Naive B cell (primary cell): ENCODE measurements at places on chromosomes 16 and 17. TPM values are rescaled to one million over a fixed set of nuclear protein-coding genes. Genes with fewer than 3 reads are reported as not detected.

- DNase-seq: no peak
These were observed 584 bp upstream of the STAT5B start for GRCh38 chr17:42276609-42277341.

The MYH10 gene
- polyA plus RNA-seq: 0.35 TPM

GRCh38 chr16:450785-451512 lies 25.5 kb downstream of the RAB11FIP3 start:
- no peak for DNase-seq

The PRKCB gene
- polyA plus RNA-seq: 225 TPM

The GPR179 gene
- polyA plus RNA-seq: not detected

- no peak for DNase-seq
These were observed 11.2 kb downstream of the PRAC1 start for GRCh38 chr17:48711128-48711527.

- DNase-seq: peak; percentile 77
These were observed 19.1 kb upstream of the STAC2 start for GRCh38 chr17:39244600-39245570.

- DNase-seq: no peak
These were observed 1.3 kb downstream of the ARHGAP23 start for GRCh38 chr17:38429476-38430100.

- DNase-seq: no peak
These were observed 3.4 kb upstream of the SOX15 start for GRCh38 chr17:7593296-7593695.

GRCh38 chr17:1943436-1943831 lies 81.7 kb downstream of the RTN4RL1 start:
- DNase-seq: no peak

The PLEKHH3 gene
- polyA plus RNA-seq: not detected

The CYLD gene
- polyA plus RNA-seq: 72.1 TPM

GRCh38 chr17:40139566-40140058 lies 725 bp upstream of the CASC3 start:
- DNase-seq: no peak

The TANGO6 gene
- polyA plus RNA-seq: 14.1 TPM

DNA sequence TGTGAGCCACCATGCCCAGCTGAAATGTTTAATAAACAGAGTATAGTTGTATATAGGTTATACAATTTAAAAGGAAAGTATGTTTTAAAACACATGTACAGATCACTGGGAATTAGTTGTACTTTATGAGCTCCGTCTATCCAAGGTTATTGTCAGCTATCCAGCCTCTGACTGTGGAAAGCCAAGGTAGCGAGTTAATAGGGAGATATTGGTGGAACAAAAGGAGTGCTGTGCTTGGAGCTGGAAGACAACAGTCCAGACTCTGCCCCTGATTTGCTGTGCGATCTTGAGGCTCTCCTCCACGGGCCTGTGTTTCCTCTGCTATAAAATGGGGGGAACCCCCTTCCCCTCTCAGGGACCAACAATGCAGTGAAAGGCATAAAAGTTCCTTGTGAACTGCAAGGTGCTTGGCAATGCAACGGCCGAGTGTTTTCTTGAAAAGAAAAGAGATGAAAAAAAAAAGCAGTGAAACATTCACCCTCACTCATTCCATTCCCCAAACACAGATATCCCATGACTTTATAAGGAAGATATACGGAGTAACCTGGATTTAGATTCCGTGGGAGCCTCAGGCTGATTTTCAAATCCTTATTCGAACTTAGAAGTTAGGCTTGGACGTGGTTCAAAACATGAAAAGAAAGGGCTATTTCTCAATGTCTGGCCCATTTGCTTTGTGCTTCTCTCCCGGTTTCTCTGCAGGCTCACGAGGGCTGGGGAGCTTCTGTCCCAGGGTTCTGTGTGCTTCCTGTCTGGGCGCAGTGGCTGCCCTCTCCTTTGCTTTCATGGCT lies 34.1 kb downstream of the CUEDC1 start:
- DNase-seq: no peak

- DNase-seq: no peak
These were observed 113.6 kb downstream of the RAP1GAP2 start for GRCh38 chr17:2909846-2910234.

The TBX6 gene
- polyA plus RNA-seq: 0.41 TPM

DNA sequence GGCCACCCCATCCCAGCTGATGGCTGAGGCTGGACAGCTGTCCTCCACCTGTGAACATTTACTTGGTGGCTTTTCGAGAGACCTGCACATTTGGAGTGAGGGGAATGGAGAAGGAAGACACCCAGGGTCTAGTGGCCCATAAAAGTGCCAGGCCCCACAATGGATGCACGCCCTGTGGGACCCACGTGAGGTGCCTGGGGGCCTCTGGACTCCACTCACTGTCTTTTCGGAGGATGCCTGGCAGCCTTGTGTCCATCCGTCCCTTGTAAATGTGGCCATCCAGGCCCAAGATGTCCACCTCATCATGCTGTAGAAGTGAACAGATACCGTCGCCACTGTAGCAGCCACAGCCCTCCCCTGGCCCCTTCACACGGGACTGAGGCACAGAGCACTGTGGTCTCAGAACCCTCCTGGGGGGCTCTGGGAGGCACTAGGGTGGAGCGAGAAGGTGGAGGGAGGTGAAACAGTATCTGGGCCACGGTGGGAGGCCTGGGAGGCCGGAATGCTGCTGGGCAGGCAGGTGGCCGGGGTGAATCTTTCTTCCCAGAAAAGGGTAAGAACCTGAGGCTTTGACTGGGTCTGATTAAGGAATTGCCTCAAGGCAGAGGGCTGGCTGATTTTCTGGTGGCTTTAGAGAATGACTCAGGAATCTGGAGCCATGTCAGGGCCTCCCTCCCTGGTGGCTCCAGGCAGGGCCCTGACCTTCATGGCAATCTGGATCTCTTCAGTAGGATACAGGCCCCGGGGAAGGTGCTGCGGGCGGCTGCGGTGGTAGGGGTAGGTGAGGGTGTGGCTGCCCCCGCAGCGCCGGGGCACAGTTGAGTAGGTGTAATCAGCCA lies 11.5 kb downstream of the UBALD2 start:
- no peak for DNase-seq

- DNase-seq: no peak
These were observed 15.0 kb upstream of the C17orf58 start for GRCh38 chr17:68011199-68011665.

The RNF227 gene
- 2.7 TPM for polyA plus RNA-seq

GRCh38 chr17:39402890-39403605 lies 1.6 kb upstream of the FBXL20 start:
- no peak for DNase-seq

The CXCL16 gene
- 12.2 TPM for polyA plus RNA-seq

The UBE2Z gene
- 77.4 TPM for polyA plus RNA-seq

DNA sequence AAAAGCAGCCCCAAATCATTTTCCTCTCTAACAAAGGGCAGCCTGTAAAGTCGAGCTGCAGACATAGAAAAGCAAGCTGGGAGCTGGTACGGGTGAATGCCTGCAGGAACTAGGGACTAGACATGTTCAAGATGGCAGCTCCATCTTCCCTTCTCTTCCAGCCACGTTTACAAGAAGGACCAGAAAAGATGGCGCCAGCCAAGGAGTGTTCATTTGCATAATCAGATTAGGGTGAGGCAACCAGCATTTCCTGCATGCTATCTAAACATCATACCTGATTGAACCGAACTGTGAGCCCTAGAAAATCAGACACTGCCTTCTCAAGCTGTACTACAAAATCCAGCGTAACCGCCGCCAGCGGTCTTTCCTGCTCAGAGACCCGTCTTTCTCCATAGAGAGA lies 896.8 kb downstream of the CDH11 start:
- no peak for DNase-seq

GRCh38 chr17:40194821-40195220 lies 17.6 kb downstream of the RAPGEFL1 start:
- no peak for DNase-seq

DNA sequence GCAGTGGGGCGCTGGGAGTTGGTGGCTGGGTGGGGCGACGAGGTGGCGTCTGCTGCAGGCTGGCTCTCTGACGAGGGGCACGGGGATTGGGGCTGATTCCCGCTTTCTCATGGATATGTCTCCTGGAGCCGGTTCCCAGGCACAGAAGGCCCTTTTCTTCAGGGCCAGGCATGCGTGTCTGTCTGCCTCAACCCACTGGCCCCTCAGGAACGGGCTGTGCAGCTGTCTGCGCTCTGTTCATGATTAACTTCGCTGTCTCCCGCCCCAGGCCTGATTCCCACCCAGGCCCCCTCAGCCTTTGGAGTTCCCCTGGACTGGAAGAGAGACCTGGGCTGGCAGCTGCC lies 53.1 kb downstream of the RAP1GAP2 start:
- no peak for DNase-seq

GRCh38 chr17:67074781-67075180 lies 30.4 kb downstream of the CACNG1 start:
- DNase-seq: no peak

DNA sequence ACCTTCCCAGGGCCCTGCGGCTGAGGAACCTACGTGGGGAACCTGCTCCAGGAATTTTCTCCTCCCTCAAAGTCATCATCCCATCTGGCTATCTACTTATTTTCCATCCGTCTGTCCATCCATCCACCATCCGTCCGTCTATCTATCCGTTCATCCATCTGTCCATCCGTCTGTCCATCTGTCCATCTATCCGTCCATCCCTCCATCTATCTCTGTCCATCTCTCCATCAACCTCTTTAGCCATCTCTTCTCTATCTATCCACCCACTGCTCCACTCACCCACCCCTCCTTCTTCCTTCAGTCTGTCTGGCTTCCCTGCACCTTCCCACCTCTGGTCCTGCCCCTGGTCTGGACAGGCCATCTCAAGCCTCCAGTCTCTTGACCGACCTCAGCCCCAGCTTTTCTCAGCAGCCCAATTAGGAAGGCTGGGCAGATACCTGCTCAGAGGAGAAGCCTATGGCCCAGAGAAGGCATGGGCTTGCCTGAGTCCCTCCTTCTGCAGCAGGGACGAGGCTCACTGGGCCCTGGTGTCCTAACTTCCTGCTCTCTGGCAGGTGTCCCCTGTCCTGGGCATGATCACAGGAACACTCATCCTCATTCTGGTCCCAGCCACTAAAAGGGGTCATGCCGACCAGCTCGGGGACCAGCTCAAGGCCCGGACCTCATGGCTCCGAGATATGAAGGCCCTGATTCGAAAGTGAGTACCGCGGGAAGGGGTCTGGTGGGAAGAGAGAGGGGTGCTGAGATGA lies 23.0 kb downstream of the MYBBP1A start:
- no peak for DNase-seq

The EPX gene
- not detected for polyA plus RNA-seq

DNA sequence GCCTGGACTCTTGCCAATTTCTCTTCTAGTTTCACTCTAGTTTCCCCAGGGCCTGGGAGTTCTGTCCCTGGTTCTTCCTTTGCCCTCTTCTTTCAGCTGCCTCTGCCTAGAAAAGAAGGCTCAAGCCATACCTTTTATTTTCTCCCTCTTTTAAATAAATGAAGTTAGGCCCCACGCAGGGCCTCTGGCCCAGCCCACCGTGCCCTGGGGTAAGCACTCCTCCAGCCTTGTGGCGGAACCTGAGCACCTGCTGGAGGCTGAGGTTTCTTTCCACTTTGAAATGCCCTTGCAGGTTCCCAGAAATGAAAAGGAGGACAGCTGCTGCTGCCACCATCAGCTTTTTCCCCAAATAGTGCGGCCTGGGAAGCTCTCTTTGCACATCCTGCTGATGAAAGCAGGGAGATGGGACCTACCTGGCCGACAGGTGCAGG lies 139.4 kb downstream of the CCDC182 start:
- no peak for DNase-seq

DNA sequence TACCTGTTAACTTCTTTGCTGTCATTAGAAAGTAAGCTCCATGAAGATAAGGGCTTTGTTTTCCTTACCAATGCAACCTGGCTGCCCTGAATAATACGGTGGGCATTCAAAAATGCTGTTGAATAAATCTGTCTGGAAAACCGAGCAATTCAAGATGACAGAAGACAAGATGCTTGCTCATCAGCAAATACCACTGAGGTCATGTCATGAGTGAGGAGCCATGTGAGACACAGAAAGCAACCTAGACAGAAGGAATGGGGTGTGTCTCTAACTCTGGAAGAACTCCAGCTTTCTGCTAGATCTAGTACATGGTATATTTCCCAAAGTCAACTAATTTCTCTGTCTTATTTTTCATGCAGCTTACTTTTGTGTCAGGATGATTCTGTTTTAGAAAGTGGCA lies 64.2 kb downstream of the STH start:
- DNase-seq: no peak

- DNase-seq: no peak
These were observed 19.5 kb upstream of the RAP1GAP2 start for GRCh38 chr17:2776589-2777241.

The CTF1 gene
- polyA plus RNA-seq: 0.40 TPM

GRCh38 chr17:5444209-5444608 lies 5.3 kb upstream of the C1QBP start:
- no peak for DNase-seq

GRCh38 chr16:67445913-67446907 lies 15.3 kb downstream of the HSD11B2 start:
- no peak for DNase-seq

The SLC35G6 gene
- polyA plus RNA-seq: 0.39 TPM

The NPIPA2 gene
- polyA plus RNA-seq: not detected

GRCh38 chr17:16285646-16286008 lies 67.6 kb downstream of the CENPV start:
- no peak for DNase-seq

- no peak for DNase-seq
These were observed 129.8 kb downstream of the C16orf78 start for GRCh38 chr16:49503256-49504022.

DNA sequence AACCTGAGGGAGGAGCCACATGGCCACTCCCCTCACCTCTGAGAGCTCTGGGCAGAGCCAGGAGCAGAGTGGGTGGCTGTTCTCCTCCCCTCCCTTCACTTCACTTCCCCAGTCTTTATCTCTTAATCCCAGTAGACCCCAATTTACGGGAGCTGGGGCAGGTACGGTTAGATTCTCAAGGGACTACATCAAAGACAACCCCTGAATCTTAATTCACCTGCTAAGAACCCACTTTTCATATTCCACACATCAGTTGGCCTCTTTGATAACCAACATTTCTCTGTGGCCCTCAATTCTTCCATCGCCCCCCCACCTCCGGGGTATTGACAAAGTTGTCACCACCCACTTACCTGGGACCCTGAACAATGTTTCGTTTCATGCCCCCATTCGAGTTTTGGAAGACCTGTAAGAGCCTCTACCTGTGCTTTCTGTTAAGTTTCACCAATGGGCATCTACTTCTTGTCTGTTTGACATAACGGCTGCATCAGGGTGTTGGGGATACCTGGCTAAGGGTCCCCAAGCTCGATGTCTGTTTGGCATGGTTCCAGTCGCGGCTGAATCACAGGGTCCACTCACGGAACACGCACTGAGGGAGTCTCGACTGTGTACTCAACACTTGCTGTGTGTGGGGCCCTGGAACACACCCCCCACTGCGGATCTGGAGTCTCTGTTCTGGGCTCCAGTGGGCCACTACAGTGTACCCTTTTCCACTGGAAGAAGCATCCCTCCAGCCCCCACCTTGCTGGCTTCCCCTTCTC lies 27.8 kb downstream of the SLC38A8 start:
- no peak for DNase-seq
